Activated naive CD4-positive, alpha-beta T cell (primary cell): ENCODE measurements at places on chromosomes 1 and 21.

DNA sequence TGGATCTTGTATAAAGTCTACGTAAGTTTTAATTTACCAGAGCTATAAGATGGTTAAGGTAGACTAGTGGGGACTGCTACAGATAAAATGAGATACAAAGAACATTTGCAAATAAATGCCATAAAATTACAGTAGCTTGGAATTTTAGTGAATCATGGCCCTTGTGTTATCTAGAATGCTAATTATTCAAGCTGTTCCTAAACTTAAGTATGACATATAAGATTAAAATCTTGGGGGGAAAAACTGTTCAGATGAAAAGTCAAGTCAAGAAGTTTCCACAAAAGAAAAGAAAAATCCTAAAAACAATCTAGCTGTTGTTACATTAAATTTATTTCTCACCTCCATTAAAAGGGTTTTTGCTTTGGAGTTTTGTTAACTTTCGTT lies 51.7 kb downstream of the SIM2 start:
- no peak for DNase-seq

DNA sequence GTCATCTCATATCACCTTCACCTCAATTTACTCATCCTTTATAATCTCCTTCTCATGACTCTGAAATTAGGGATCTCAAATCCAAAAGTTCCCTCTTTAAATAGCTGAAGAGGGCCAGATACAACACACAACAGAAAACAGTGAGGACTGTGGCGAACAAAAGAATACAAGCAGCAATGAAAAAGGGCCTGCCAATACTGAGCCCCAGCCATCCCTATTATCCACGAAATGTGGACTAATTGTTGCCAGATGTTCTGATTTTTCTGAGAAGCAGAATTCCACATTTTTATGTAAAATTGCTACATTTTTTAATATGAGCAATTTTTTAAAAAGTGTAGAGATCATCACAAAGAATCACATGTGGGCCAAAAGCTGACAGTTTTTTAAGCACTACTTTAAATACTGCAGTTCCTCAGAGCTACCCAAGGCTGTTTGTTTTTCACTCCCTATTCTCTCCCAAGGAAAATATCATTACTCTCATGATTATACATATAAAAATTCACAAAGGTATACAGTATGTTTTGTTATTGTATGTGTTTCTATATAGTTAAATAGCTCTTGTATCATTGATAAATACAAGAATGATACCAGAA lies 90.0 kb downstream of the ASH1L start:
- no peak for DNase-seq

- no peak for DNase-seq
Measured at GRCh38 chr1:161989786-161990185, 33.9 kb downstream of the OLFML2B start.

DNA sequence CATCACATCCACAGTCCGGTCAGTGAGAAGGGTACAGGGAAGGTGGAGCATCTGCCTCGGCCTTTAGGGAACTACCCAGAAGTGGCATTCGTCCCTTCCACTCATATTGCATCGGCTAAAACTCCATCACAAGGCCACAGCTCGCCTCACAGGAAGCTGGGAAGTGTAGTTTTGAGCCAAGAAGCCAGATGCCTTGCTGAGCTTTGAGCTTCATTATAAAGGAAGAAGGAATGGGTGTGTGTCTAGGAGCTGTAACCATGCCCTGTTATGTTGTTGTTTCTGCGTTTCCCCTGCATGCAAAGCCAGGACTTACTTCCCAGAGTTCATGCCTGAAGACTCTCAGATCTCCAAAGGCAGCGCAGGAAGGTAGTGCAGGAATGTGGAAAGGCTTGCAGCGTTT lies 61.1 kb downstream of the OPTC start:
- DNase-seq: no peak

- no peak for DNase-seq
Measured at GRCh38 chr21:34724131-34724856, 55.5 kb downstream of the CLIC6 start.

DNA sequence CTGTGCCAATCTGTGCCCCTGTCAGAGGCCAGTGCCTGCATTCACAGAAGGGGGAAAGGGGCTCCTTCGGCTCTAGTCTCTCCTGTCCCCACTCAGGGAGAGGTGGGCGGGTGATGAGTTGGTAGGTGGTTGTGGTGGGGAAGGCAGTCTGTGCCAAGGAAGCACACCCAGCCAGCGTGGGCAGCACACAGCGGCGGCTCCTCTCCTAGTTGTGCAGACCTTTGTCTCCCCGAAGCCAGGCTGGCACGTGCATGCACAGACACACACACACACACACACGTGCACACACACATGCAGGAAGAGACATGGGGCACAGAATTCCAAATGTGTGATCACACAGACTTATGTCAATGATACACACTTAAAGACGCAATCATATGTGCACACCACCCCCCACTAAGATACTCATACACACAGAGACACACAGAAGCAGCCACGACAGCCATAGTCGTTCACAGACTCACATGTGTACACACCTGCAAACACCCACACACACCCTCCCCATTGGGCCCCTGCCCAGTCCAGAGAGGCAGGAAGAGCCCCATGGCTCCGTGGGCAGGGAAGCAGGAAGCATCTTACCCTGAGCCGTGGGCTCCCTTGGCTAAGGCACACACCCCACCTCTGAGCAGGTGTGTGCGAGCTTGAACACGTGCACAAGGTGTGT lies 16.4 kb downstream of the RIMS3 start:
- no peak for DNase-seq

DNA sequence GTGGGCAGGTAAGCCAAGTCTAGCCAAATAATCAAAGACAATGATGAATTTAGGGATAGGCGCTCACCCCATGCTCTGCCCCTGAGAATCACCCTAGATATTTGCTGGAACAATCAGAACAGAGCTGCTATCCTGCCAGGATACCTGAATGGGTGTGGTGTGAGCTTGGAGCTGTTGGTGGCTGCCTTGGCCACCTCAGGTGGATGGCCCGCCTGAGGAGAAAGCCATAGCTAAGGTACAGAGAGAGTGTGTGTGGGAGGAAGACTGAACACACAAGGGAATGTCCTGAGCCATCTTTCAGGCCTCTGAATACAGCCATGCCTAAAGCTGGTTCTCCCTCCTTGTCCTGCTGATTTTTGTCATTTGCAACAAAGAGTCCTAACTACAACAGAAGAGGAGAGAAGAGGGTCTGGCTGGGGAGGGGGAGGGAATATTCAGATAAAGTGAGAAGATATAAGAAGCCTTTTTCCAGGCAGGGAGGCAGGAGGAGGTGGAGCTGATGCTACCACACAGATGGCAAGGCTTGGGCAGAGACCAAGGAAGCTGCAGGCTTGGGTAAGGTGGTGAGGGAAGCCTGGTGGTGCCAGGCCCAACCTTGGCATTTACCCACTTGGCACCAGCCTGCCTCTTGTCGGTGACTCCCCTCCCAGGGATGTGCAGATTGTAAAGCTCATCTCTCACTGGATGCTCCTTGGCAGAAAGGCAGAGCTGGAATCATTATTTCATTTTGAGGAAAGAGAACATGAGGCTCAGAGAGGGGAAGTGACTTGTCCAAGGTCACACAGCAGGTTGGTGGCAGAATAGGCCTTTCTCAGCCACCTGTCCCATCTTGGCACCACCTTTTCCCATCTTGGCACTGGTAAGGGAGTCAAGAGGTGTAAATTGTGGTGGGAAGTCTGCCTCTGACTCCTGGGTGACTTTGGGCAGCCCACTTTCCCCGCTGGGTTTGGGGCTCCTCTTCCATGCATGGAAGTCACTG lies 49.7 kb downstream of the NKAIN1 start:
- DNase-seq: no peak

DNA sequence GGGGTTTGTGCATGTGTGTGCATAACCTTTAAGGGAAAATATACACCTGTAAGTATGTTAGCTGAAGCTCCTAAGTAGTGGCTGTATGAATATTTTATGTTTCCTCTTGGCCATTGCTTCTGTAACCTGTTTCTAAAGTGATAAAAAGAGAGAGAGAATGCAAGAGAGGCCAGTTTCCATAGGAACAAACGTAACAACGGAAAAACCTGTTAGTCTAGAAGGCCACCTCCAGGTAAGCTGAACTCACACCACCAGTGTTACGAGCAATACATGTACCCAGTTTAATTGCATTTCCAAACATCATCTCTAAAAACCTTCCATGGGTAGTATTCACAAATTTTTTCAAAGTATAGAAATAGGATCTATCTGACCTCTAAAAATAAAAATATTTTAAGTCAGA lies 63.1 kb downstream of the PLPPR4 start:
- no peak for DNase-seq

DNA sequence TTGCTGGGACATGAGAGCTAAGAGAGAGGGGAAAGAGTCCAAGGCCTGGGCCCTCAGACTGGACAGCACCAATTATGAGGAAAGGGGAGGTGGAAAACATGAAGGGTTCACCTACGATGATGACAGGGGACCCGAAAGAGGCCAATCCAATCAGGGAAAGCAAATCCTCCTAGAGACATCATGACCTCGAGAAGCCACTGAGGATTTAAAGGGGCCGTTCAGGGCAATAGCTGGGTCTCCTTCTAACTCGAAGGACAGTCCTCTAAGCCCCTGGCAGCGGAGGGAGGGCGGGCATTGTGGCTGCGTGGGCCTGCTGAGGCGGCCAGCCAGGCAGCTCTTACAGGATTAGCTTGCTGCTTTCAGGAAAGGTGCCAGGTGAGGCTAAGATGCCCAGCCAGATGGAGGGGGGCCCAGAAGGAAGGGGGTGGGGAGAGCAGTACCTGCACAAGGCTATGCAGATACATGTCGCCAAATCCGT lies 7.4 kb downstream of the MEF2D start:
- DNase-seq: no peak

- DNase-seq: no peak
Measured at GRCh38 chr1:246428542-246429308, 78.4 kb downstream of the SMYD3 start.

GRCh38 chr1:241767737-241768136 lies 80.3 kb upstream of the EXO1 start:
- DNase-seq: no peak

DNA sequence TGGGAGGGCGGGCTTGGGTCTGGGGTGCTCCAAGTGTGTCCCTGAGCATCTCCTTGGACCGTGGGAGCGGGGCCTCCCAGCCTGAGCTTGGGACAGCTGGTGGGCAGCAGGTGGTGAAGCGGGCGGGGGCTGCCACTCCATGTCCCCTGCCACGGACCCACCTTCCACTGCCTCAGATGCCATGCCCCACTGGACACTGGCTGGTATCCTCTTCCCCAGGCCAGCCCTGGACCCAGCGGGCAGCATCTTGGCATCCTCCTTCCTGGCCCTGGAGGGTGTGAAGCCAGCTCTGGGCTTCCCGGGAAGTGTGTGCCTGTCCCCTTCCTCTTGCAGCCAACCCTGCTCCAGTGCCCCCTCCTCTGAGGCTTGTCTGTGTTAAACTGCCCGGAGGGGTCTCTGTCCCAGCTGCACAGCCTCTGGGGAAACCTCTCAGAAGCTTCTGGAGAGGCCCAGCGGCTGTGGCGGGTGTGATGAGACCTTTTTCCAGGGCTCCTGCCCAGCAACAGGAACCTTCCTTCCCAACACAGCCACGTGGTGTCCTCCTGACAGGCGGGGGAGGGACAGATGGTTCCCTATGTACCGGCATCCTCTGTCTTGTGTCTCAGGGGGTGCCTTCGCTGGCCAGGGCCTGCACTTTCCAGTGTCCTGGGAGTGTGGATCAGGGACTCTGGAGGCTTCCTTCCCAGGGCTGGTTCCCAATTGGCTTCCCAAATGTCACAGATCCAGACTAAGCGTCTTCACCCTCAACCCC lies 81.6 kb upstream of the DISP3 start:
- DNase-seq: no peak

DNA sequence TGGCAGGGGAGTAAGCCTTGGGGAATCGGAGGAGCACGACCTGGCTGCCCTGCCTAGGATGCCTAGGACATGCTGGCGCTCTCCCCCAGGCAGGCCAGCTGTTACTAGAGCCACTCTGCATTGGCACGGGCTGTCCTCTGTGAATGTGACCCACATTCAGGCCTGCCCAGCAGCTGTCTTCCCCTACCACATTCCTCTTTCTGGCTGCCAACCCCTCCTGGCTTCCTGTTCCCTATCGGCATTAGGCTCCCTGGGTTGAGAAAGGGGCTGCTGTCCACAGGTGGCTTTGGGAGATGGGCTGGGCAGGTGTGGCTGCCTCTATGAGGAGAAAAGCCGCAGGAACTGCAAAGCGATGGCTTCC lies 2.3 kb upstream of the NFASC start:
- no peak for DNase-seq
